Uterus (tissue), 4 donors: ENCODE measurements at places on chromosomes 2 and 18. TPM values are rescaled to one million over a fixed set of nuclear protein-coding genes. Genes with fewer than 3 reads are reported as not detected.

Gene HOXD8
- total RNA-seq = 75.6 TPM

Gene FER1L5
- total RNA-seq = 0.40 TPM

Gene CFC1
- 0.62 TPM for total RNA-seq

DNA sequence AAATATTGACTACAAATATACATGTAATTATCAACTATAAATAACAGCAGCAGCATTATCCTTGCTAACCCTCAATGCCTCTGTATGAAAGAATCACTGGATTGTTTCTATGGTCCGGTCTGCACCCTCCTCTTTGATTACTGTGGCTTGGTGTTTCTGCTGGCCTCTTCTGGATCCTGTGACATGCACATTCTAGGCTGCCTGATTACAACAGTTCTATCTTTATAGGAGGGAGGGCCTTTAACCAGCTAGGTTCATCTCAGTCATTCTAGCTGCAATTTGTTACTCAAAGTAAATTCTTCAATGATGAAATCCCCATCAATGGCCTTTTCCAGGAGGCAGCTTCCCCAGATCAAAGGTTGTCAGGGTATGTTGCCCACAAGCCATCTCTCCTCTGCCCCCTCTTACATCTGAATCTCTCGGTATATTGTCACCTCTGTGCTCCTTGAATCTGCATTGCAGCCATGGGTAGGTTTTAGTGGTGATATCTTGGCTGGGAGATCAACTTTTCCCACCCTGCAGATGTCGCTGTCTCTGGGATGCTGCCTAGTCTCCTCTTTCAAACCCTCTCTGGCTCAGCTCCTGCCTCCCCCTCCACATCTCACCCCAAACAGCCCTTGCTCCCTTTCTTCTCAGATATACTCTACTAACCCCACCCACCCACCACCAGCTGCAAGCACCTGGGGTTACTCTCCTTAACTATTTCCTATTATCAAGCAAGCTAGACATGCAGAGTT, 106.2 kb upstream of the BZW1 start:
- H3K36me3 ChIP-seq = no peaks in the 10 kb centered on the region
- no peak overlapping the region for H3K27ac ChIP-seq
- H3K27me3 ChIP-seq = no peaks in the 10 kb centered on the region
- no peaks in the 10 kb centered on the region for H3K4me1 ChIP-seq

Gene ZNF521
- total RNA-seq = 47.4 TPM

Gene INPP5D
- total RNA-seq = 37.9 TPM
